Right hindlimb (tissue), 1 donor: ENCODE measurements at places on chromosomes 11 and 22.
A peak's percentile ranks its signal among the peaks of the same experiment; 100 is the strongest.

- DNase-seq, result no peak
These were observed 4.4 kb downstream of the HINFP start for GRCh38 chr11:119125821-119126220.

- peak; percentile 24 for DNase-seq
These were observed 8.9 kb downstream of the DUSP8 start for GRCh38 chr11:1563149-1563638.

DNA sequence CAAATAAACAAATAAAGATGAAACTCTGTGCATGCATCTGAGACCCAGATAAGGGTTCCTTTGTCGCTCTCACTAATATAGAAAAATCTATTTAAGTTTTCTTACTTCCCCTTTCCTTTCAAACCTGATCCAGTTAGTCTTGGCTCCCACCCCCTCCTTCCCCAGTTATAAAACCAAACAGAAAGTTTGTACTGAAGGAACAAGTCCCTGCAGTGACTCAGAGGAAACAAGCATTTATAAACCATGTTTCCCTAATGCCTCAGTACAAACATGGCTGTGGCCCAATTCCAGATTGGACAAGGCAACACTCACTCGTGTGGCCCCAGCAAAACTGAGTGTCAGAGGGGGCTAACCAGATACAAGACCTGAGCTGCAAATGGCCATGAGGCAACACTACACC lies 65.5 kb upstream of the ARHGAP20 start:
- DNase-seq, result no peak

- DNase-seq, result no peak
These were observed 28.5 kb downstream of the ADORA2A start for GRCh38 chr22:24455751-24456426.

GRCh38 chr22:49062802-49063544 lies 764.7 kb downstream of the BRD1 start:
- no peak for DNase-seq

- no peak for DNase-seq
These were observed 17.5 kb upstream of the CBX7 start for GRCh38 chr22:39169797-39170466.

DNA sequence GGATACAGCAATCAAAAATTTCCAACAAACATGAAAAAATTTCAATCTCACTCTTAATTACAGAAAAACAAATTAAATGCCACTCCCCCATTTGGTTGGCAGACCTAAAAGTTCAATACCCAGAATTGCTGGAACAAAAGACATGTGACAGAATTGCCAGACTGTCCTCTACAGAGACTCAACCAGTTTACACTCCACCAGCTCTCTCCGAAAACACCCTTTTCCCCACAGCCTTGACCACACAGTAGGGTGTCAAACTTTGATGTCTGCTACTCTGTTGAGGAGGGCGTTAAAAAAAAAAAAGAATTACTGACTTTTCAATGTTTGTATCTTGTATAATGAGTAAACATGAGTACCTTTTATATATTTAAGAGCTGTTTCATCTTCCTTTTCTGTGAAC lies 44.7 kb upstream of the YPEL1 start:
- DNase-seq, result no peak

GRCh38 chr11:71129624-71130023 lies 122.8 kb downstream of the SHANK2 start:
- DNase-seq, result peak; percentile 45

DNA sequence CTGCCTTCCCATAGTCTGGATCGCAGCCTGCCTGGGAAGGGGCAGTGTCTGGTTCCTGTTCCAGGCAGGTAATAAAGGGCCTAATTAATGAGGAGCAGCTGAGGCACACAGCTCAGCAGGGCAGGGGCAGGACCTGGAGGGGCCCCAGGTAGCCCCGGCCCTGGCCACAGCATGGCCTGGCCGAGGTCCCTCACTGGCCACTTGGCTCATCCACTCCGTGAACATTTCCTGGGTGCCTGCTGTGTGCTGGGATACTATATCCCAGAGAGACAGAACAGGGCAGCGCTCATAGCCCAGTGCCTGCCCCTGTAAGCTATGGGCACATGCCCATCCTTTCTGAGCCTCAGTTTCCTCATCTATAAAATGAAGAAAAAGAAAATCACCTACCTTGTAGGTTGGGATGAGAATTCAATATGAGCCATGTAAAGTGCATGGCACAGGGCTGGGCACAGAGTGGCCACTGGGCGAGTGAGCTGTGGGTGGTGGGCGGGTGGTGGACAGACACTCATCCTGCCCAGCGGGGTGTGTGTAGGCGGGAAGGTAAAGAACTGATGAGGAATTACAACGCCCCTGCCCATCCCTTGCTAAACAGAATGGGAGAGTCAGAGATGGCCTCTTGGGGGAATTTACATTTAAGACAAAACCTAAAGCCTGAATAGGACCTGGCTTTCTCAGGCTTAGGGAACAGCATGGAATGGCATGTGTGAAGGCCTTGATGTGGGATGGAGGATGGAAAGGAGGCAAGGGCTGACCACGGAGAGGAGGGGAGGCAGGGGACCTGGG lies 9.2 kb downstream of the MYRF start:
- DNase-seq, result no peak

DNA sequence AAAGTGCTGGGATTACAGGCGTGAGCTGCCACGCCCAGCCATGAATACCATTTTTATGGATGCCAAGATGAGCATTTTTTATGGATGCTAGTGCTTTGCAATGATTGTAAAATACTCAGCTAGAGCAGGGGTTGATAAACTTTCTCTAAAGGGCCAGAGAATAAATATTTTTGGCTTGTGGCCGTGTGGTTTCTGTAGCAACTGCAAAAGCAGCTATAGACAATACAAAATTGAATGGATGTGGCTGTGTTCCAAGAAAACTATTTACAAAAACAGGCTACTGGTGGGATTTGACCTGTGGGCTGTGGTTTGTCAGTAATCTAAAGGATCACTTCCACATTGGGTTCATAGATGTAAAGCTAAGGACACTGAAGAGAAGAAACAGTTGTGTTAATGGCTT lies 56.0 kb downstream of the COMMD9 start:
- no peak for DNase-seq

DNA sequence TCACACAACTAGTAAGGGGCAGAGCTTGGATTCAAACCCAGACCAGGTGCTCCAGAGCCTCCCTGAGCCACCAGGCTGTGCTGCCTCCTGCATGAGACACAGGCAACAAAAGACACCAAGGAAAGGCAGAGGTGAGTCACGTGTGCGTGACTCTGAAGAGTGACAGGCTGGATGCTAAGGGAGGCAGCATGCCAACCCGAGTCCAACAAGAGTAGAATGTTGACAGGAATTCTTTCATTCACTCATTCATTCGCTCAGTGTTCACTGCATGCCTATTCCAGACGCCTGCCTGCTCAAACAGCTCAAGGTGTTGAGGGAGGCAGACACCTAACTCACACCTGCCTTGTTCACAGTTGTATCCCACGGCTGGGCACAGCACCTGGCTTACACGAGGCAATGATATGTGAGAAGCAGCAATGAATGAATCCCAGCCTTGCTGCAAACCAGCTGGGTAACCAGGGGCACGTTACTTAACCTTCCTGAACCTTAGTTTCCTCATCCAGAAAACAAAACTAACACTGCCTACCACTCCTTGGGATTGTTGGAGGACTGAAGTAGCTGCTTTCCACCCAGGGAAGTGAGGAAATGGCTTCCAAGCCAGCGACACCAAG lies 73.8 kb upstream of the ARFGAP3 start:
- no peak for DNase-seq

GRCh38 chr11:130775306-130776060 lies 140.8 kb downstream of the SNX19 start:
- DNase-seq, result no peak

GRCh38 chr22:23217171-23218052 lies 37.1 kb downstream of the BCR start:
- no peak for DNase-seq

- DNase-seq, result no peak
These were observed 59.6 kb upstream of the PPARA start for GRCh38 chr22:46090631-46091201.

GRCh38 chr22:41360126-41360525 lies 21.6 kb upstream of the TEF start:
- no peak for DNase-seq

- no peak for DNase-seq
These were observed 116.6 kb downstream of the CEP164 start for GRCh38 chr11:117444256-117444655.

GRCh38 chr11:44140372-44140771 lies 44.9 kb downstream of the EXT2 start:
- peak; percentile 66 for DNase-seq

GRCh38 chr11:63889344-63889743 lies 27.6 kb downstream of the RCOR2 start:
- DNase-seq, result no peak

DNA sequence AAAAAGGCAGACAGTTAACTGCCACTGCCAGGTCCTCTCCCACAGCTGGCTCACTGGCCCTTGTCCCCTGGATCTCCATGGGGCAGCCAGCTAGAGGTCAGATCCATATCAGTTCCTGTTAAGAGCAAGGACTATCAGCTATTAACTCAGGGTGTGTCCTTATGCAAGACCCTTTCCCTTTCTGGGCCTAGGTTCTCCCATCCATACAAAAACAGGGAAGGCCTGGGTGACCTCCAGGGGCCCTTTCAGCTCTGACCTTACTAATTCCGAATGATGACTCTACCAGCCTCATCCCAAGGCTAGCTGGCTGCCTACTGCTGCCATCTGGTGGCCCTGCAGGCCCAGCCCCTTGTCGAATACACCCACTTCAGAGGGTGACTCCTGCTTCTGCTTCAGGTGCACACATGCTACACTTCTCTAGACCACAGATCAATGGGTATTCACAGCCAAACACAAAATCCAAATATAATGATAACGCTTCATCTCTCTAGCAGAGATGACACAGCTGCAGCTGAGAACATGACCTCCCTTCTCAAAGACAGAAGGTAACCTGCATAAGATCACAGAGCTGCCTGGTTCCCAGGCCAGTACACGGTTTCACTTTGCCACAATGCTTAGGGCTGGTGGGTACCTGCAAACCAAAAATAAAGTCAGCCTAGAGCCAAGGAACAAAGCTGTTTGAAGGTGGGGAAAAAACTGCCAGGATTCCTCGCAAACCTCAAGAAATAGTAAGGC lies 34.1 kb downstream of the SERGEF start:
- DNase-seq, result peak; percentile 44

GRCh38 chr22:31840585-31840984 lies 86.8 kb downstream of the DEPDC5 start:
- no peak for DNase-seq

DNA sequence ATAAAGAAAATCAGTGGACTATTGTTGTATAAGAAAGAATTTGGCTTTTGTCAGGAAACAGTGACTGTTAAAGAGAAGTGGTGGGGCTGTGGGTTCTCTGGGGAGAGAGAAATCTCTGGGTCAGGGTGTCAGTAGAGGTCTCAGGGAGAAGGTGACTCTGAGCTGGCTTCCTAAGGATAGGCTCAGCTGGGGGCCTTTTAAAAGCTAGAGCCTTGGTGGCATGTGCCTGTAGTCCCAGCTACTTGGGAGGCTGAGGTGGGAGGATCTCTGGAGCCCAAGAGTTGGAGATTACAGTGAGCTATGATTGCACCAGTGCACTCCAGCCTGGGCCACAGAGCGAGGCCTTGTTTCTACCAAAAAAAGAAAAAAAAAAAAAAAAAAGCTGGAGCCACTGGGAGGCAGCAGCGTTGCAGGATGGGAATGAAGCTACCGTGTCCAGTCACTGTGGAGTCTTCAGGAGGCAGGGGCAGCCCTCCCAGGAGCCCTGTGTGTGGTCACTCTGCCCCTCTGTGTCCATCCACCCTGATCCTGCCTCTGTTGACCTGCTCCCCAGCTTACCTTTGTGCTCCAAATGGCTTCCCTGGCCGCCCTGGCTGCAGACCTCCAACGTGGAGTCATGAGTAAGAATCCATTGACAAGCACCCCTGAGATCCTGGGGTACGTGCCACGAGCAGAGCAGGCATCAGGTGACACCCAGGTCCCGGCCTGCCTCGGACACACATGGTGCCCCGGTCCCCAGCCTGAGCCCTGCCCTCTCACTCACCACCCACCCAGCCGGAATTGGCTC lies 5.4 kb upstream of the MIF start:
- DNase-seq, result no peak

GRCh38 chr22:46824344-46824909 lies 62.0 kb downstream of the TBC1D22A start:
- no peak for DNase-seq

GRCh38 chr11:47245611-47246357 lies 2.8 kb downstream of the ACP2 start:
- DNase-seq, result no peak
